ENCODE measurements at places on chromosomes 7 and 10.

DNA sequence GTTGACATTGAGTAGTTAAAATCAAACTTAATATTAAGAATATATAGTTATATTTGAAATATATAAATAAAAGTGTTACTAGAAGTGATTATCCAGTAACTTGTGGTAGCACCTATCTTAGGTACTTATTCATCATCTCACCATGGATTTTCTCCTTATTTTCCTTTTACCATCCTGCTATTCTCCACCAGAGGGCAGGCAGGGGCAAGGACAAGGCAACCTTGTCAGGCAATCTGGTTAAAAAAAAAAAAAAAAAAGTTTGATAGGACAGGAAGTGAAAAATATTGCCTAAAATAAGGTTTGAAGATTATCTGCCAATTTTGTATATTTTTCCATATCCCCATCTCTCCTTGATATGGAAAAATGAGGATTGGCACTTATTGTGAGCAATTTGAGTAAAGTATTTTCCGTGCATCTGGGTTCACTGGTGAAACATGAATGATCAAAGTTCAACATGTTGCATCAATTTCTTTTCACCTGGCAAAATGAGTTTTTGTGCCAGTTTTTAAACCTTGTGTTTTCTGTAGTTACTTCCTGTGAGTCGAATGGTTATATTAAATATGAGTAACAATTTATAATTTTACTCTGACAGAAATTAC is 256.7 kb downstream of the AGMO start:
- DNase-seq: no peak

- no peak for DNase-seq
Measured at GRCh38 chr10:92662848-92663247, 26.9 kb upstream of the HHEX start.

DNA sequence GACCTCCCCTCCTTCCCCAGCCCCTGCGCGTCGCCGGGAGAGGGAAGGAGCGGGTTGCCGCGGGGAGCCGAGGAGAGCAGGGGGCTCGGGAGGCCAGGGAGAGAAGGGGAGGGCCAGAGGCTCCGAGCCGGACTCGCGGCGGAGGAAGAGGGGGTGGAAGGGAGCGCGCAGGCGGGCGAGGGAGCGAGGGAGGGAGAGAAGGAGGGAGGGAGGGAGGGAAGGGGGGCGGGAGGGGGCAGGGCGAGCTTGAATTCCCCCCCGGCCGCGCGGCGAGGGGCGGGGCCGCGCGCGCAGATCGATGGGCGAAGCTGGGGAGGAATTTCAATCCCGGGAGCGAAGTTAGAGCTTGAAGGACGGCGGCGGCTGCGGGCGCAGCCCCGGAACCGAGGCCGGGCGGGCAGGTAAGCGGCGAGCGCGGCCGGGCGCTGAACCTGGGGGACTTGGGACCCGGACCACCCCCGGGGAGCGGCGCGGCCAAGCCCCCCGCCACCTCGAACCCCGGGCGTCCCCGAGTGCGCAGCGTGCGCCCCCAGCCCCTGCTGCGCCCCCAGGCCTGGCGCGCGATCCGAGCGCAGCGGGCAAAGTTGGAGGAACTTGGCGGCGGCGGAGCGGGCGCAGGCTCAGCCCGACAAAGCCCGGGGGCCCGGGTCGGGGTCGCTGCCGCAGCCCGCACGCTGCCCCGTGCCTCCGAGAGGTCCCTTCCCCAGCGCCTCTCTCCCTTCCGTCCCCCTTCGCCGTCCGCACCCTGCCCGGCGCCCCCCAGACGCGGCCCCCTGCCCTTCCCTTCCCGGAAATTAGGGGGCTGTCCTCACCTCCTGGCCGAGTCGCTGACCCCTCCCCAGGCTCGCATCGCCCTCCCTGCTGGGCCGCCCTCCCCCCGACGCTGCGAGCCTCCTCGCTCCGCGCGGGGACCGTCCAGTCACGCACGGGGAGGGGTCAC is at the start of gene ELFN1:
TSS of gene ELFN1 (plus strand) at position 324 of the 940 bp plus-strand sequence. CDS start 74,320 bp downstream, outside the sequence.
- DNase-seq: no peak

DNA sequence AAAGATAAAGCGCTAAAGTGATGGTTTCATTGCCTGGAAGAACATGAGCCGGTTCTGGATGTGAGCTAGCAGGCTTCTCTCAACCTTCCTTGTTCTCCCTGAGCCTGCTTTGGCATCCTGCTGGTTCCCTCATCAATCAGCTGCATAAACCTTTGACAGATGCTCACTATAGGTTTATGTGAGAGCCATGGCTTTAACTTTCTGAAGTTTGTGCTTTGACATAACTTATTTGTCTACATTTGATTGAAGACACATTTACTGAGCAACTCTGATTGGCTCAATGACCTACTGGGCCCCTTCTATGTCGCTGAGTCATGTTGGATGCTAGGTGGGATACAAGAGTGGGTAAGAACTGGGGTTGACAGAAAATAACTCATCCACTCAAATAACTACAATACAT is 192.0 kb downstream of the ADAM12 start:
- no peak for DNase-seq

DNA sequence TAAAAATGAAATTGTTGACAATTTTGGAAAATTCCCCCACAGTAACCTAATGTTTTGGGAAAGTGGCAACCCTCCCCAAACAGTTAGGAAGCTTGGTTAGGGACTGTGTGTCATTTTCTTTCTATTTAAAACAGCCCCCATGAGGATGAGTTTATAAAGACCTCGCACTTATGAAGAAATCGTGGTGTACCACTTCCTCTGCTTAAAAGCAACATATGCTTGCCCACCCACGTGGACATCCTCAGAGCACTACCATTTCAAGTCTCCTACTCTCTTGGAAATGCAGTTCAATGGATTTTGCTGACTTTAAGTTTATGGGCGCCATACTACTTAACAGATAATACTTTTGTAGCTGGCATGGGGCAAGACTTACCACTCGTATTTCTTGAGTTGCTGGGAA is 223.8 kb downstream of the DYNC1I1 start:
- DNase-seq: no peak

GRCh38 chr7:15737601-15738000 is 51.1 kb upstream of the MEOX2 start:
- no peak for DNase-seq

- no peak for DNase-seq
Measured at GRCh38 chr10:6619660-6620059, 39.6 kb upstream of the PRKCQ start.

DNA sequence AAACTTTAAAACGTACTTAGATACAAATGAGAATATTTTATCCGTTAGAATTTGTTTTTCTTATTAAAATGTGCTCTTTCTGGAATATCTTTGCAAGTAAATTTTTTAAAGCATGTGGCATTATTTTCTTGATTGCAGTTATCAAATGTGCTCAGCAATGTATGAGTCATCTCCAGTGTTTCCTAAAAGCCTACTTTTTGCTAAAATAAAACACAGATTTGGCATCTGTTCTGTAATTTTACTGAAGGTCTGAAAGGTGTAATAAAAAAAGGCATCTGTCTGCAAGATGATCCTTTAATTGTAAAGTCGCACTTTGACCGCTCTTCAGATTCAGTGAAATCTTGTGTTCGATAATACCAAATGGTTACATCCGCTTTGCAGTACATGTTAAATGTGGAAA is 3.4 kb downstream of the GNAT3 start:
- DNase-seq: no peak

DNA sequence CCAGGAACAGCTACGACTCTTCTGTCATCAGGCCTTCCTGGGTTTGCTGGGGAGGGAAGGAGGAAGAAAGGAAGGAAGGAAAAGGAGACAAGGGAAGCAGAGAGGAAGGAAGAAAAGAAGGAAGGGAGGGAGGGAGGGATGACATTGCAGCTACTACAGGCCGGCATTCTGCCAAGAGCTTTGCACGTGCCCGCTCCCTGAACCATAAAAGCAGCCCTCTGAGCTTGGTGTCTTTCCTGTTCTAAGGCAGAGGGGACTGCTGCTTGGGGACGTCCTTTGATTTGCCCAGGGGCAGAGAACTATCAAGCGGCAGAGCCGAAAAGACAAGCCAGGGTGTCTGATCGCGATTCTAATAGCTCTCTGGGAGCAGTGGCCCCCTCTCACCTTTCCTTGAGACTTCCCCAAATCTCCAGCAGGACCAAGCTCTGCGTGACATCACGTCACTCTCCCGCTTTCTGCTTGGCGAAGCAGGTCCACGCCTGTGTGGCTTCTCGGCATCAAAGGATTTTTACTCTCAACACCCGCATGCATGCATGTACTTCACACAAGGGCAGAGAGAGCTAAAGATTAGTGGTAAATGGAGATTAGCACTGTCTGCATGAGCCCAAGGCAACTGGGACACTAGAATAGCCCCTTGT is 167.8 kb upstream of the AUTS2 start:
- no peak for DNase-seq

DNA sequence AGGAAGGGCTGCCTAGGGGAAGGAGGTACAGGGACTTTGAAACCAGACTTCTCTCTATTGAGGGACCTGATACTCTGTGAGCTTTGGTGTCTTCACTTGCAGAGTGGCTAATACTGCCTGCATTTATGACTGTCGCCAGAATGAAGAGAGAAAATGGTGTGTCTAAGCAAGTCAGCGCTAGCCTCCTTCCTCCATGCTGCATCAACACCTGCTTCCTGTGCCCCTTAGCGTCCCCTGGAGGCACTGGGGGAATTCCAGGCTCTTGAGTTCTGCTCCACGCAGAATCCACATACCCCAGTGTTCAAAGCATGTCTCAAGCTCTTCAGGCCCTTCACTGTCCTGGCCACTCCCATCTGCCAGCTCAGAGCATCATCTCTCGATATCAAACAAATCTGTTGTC is 140.5 kb downstream of the PKD1L1 start:
- DNase-seq: no peak

DNA sequence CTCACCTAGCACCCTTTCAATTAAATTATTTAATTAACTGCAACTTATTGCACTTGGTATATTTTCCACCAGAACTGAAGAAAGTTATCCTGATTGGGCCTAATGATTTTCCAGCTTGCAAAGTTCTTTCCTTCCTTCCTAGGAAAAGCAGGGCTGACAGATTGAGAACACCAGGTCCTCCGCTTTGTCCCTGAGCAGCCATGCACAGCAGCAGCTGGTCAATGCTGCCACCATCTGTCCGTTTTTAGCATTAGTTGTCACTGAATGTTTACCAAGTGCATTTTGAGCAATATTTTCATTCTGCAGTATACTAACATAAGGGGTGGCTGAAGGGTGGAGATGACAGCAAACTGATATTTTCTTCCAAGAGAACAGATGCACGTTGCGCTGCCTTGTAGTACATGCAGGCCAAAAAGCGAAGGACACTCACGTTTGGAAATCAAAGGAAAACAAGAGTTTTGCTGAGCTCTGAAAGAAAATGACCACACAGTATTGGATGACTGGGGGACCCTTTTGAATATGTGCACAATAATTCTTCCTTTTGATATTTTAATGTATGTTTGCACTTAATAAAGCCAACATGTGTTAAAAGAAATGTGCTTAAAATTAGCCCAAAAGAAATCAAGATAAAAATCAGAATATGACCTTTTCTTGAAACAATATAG is 248.8 kb upstream of the PTN start:
- DNase-seq: no peak

DNA sequence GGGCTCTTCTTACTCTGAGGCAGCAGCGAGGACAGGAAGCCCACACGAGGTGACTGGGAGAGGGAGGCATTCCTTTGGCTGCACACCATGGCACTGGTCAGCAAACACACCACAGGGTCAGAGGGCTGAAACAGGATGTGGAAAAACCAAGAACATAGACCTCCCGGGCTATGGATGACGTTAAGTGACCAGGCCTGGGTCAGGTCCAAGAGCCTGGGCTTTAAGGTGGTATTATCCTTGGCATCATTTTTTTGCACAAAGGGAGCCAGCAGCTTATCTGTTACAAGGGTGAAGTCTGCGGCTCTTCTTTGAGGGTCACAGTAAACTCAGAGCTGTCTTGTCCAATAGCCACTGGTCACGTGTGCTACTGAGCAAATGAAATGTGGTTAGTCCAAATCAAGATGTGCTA is 7.0 kb downstream of the WDR91 start:
- DNase-seq: no peak

- DNase-seq: no peak
Measured at GRCh38 chr7:52129278-52129677, 812.7 kb upstream of the COBL start.

- no peak for DNase-seq
Measured at GRCh38 chr10:78578929-78579328, 489.8 kb upstream of the ZMIZ1 start.
